ENCODE measurements at places on chromosomes 5 and 9.

GRCh38 chr5:36877667-36878391, 1.3 kb downstream of the NIPBL start:
- no peak for DNase-seq

DNA sequence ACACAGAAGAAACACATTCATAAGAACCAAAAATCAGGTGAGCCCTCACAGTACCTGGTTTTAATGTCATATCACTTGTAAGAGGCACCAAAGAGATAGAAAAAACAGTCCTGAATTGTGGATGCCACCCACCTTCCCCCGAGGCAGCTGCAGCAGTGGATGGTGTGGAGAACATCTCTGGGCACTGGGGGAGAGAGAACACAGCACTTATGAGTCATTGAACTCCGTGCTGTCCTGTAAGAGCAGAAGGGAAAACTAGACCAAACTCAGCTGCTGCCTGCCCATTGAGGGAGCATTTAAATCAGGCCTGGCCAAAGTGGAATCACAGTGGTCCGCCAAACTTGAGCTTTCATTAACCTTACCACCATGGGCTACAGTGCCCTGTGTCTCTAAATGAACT, 296.2 kb downstream of the SPATA31D1 start:
- DNase-seq, result no peak

GRCh38 chr9:112574008-112574407, 87.4 kb downstream of the KIAA1958 start:
- no peak for DNase-seq

DNA sequence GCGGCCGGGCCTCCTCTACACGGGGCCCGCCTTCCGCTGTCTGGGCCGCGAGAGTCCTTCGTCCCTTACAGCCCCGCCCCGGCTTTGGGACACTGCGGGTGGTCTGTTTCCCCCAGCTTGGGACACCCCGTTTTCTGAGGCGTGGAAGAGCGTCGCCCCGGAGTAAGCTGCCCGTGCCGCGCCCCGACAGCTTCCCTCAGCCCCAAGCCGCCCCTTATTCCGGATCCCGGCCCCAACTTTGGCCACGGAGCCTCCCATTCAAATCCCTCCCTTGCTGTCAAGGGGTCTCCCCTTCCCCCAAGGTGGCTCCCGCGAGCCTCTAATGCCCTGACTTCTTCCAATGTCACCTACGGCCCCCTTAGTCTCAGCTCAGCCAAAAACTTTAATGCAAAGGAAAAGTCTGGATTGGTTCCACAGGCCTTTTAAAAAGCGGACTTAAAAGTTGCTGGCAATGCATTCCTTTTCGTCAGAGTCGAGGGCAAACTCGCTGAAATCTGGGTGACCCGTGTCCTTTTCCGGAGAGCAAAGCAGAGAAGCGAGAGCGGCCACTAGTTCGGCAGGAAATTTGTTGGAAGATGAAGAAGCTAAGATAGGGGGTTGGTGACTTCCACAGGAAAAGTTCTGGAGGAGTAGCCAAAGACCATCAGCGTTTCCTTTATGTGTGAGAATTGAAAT, 19.8 kb downstream of the EXOSC2 start:
- DNase-seq, result no peak

DNA sequence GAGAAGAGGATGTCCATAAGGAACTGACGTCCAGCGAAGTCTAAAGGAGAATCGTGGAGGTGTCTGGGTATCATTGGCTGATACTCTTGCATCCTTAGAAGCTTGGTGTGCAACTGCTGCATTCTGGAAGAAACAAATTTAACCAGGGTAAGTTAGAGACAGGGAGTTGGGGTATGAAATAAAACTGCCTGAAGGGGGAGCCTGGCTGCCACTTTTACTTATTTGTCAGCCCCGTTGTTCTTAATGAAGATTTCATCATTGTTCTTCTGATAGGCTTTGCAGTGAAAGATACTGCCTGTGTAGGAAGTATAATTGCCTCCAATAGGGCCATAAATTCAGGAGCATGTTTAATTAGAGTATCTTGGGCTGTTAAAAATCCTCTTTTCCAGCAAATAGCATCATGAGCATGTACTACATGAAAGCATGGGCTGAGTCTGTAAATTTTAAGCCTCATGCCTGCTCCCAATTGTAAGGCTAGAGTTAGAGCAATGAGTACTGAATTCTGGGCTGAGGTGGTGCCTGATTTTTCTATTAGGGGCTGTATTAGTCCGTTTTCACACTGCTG, 1264.5 kb upstream of the ACO1 start:
- DNase-seq, result no peak

DNA sequence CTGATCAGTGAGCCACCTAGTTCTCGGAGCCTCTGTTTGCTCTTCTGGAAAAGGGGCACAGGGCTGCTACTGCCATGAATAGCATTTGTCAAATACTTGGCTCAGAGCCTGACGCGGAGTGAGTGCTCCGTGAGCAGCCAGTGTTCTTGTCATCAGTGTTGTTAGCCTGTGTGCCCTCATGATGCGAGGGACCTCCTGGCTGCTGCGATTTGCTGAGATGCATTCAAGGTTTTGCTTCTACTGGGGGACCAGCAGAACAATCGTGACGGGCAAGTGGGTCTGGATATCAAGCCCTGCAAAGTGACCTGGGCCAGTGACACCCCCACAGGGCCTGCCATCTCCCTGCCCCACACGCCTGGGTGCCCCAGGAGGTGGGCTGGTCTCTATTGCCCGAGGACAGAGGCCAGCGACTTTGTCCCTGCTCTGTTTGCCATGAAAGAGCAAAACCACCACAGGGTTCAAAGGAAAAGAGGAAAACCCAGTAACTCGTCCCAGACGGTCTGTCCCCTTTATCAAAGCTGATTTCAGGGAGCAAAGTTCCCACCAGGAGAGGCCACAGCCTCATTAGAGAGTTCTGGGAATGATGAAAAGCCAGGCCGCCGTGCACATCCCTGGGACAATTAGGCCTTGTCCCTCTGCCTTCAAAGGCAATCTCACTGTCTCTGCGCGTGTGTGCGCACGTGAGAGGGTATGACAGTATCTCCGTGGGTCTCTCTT, 86.5 kb upstream of the LMX1B start:
- DNase-seq, result no peak

DNA sequence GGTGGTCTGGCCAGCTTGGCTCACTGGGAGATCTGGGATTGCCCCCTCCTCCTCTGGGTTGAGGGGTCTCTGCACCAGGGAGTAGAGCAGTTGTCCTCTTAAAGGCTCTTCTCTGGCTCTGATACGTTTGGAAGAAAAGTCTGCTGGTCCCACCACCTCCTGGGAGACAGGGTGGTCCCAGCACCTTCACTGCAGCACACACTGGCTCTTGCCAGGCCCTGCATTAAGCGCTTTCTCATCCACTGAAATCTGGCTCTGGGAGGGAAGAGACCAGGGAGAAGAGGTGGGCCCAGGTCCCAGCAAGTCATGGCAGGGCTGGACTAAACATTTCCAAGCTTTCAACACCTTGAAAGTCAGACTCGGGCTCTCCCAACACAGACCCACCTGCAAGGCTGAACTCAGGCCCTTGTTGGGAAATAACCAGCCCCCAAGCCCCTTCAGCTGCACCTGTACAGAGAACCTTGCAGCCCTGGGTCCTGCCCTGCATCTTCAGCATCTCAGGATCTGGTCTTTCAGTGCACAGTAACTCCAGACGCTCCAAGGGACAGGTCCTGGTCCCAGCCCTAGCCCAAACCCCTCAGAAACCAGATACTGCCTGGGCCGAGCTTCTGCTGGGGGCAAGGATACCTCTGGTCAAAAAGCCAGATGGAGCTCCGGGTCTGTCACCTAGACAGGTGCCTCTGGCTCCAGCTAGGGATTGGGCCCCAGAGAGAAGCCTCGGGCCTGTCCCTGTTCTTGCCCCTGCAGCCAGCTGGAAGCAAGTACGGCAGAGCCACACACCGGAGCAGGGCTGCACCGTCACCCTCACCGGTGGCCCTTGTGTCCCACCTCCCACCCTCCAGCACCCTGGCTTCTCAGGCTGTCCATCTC, 134.5 kb downstream of the DAB2IP start:
- DNase-seq, result no peak

- no peak for DNase-seq
Measured at GRCh38 chr9:135647884-135648283, 8.5 kb upstream of the GLT6D1 start.

- no peak for DNase-seq
Measured at GRCh38 chr9:757246-757881, 84.1 kb upstream of the DMRT1 start.

DNA sequence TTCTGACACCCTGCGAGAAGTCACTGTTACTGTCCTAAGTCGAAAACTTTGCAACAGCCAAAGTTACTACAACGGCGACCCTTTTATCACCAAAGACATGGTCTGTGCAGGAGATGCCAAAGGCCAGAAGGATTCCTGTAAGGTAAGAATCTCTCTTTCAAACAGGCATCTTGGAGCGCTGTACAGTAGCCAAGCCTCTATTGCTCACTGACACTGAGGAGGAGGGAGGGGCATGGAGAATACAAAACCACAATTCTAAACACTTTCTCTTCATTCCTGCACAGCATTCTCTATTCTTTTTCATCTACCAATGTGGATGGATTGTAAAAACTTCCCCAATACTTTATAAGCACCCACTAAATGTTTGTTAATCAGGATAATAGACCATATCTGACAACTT, 7.4 kb downstream of the GZMK start:
- DNase-seq, result no peak

GRCh38 chr5:139686706-139687441, 38.7 kb downstream of the CXXC5 start:
- DNase-seq, result no peak

DNA sequence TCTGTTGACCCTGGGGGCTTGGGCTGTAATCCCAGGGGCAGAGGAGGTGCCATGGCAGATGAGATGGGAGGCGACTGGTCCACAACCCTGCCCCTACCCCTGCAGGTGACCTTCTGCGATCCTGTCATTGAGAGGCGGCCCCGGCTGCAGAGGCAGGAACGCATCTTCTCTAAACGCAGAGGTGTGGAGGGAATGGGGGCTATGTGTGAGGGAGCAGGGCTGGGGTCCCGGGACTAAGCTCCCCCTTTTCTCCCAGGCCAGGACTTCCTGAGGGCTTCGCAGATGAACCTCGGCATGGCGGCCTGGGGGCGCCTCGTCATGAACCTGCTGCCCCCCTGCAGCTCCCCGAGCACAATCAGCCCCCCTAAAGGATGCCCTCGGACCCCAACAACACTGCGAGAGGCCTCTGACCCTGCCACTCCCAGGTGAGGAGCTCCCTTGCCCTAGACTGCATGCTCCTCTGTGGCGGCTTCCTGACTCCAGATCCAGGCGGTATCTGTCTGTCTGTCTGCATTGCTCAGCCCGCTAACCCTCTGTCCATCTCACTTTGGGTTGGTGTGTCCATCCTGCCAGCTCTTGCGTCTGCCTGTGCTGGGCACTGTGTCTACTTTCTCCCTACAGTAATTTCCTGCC, 9.9 kb downstream of the ZDHHC12 start:
- no peak for DNase-seq

DNA sequence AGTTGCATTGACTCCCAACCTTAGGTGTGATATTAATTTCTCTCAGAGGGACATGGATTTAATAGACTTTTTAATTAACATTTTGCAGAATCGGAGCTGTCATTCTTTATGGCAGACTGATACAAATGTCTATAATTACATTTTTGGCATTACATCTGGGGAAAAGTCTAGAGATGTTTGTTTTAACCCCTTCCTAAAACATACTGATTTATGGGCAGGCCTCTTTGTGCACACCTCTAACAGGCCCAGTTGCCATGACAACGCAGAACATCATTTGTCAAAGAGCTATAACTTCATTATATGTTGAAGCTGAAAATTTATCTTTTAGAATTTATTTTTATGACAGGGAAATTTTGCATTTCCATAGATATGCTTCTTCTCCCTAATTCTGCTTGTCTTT, 158.5 kb downstream of the NTRK2 start:
- DNase-seq, result no peak

DNA sequence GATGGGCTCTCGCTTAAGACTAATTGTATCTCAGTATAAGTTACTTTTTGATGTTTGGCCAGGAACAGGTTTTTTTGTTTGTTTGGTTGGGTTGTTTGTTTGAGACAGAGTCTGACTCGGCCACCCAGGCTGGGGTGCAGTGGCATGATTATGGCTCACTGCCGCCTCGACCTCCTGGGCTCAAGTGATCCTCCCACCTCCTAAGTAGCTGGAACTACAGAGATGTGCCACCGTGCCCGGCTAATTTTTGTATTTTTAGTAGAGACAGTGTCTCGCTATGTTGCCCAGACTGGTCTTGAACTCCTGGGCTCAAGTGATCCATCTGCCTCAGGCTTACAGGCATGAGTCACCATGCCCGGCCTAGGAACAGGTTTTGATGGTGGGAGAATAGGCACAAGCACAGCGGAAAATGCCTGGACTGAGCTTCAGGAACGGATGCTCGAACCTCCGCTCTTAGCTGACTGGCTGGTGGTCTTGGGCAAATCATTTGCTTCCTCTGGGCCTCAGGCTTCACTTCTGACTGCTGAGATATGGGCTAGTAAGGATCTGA, 11.4 kb upstream of the SYNPO start:
- DNase-seq, result no peak

GRCh38 chr9:27540502-27540901, 10.9 kb upstream of the MOB3B start:
- DNase-seq, result no peak
